Kasumi-1 (cell line): ENCODE measurements at places on chromosomes 7 and 10.
A peak's percentile ranks its signal among the peaks of the same experiment; 100 is the strongest.

GRCh38 chr10:123885406-123886170 lies 6.0 kb downstream of the CPXM2 start:
- DNase-seq, result no peak

DNA sequence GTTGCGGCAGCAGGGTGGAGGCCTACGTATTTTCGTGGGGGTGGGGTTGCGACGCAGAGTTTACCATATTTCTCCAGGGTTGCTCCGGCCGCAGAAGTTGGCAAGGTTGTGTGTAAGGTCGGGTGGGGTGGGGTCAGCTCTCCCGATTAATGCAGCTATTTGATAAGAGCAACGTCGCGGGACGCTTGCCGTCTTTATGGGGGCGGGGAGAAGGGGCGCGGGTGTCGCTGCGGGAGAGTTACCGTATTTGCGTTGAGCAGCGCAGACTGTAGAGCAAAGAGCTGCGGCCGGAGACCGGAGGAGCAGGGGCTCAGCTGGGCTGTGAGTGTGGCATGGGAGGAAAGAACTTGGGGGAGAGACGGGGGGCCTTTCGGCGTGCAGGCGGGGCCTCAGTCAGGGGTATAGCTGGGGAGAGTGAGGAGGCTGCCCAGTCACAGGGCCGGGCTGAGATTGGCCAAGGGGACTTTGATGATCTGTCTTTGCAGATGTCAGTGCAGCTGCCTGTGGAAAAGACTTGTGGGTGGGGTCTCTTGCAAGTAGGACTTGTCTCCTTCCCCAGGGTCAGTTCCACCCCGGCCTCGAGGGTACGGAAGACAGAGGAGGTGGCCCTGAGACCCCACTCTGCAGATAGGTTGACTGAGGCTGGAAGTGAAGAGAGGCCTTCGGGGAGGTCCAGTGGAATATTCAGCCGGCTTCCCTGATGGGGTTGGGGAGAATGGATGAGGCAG lies 26.6 kb downstream of the ZNF775 start:
- DNase-seq, result no peak

GRCh38 chr10:128064108-128064969 lies 61.9 kb downstream of the MKI67 start:
- peak; percentile 100 for DNase-seq

DNA sequence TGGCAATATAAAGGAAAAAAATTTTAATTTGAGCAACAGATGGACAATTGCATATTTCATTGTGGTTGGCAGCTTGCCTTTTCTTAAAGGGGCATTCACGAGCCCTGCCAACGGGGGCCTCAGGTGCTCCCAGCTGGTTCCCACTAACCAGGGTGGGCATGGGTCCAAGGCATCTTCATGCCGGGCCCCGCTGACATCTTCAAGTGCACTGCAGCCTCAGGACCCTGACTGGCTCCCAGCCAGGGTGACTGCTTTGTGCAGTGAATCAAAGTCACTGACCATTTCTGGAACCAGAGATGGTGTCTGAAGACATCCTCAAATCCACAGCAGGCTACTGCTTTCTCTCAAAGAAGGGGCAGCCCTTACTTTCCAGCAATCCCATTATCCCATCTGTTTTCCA lies 275.2 kb upstream of the MGMT start:
- DNase-seq, result no peak

DNA sequence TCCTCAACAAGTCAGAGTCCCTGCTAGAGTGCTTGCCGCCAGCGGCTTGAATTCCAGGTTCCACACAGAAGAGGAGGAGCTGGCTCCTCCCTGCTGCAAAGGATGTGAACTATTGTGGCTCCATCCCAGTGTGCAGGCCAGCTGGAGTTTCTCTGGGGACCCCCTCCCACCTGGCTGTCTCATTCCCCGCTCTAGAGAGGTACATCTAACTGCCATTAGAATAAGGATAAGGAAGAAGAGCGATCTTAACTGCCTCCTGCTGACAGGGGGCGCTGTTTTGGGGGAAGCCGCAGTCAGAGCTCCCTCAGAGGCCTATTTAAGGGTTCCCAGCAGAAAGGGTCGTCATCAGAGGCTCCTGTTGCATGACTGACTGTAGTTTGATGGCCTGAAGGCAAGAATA lies 40.8 kb upstream of the HECW1 start:
- DNase-seq, result no peak

DNA sequence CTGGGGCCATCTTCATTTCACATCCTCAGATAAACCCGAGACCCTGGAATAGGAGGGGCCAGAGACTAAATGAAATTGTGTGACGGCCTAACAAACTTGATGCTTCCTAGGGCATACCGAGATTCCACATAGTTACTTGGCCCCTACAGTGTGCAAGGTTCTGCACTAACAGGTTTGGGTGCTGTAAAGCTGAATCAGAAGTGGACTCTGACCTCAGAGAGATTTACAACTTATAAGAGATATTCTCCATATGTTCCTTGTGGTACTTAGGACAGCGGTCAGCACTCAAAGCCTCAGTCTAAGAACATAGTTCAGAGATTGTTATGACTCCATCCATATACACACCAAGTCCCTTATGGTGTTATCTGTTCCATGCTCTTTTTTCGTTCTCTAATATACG lies 55.1 kb upstream of the FHIP2A start:
- DNase-seq, result no peak

- DNase-seq, result no peak
Observed at GRCh38 chr7:155454183-155455112, 3.5 kb upstream of the EN2 start.

- DNase-seq, result no peak
Observed at GRCh38 chr10:95790982-95791381, 35.0 kb downstream of the ENTPD1 start.

DNA sequence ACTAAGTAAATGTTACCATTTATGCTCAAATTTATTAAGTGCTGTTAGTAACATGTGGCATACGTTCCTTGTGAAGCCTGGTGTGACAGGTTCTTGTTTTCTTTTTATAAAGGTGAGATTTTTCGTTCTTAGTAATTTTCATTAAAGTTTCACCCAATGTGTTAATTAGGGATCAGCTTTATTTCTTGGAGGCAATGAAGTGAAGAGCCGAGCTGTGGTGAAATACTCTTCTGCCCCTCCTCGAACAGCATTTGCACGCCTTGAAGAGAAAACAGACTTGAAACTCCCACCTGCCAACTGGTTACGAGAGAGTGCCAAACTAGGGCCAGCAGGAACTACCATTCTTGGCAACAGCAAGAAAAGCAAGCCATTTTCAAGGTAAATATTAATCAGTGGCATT lies 1.5 kb downstream of the EDRF1 start:
- DNase-seq, result no peak

DNA sequence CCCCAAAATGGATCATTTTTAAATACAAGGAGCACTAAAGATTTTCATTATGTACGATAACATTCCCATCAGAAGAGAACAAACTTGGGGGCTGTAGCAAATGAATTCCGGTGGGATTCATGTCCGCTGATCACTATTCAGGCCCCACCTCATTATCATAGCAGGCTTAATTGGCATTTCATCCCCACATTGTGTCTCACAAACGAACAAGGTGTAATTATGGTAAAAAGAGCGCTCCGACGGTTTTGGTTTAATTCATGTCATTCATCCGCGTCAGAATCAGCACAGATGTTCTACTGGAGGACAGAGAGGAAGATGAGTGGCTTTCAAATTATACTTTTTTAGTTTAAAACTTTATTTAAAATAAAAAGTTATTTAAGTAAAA lies 124.7 kb downstream of the MAD1L1 start:
- no peak for DNase-seq

GRCh38 chr10:98478430-98479222 lies 31.9 kb upstream of the HPS1 start:
- no peak for DNase-seq

DNA sequence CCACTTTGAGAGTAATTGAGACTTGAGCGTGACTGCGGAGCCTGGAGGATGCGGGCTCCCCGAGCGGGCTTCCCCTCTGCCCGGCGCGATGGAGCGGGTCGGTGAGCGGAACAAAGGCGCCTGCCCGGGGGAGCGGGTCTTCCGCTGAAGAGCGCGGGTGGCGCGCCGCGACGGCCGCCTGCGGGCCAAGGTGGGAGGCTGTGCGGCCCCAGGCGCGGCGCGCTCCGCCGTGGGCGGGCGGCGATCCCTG lies at the start of gene GALNT17:
Gene GALNT17, plus strand, starts transcription at position 18 of the 250 bp plus-strand sequence.
- no peak for DNase-seq

GRCh38 chr7:95473276-95473985 lies 12.3 kb upstream of the ASB4 start:
- DNase-seq, result no peak

GRCh38 chr7:72674394-72674793 lies 153.6 kb downstream of the TYW1B start:
- DNase-seq, result no peak

GRCh38 chr10:97916586-97916985 lies 66.9 kb downstream of the GOLGA7B start:
- DNase-seq, result no peak

- DNase-seq, result no peak
Observed at GRCh38 chr10:30803058-30803457, 173.5 kb upstream of the LYZL2 start.

DNA sequence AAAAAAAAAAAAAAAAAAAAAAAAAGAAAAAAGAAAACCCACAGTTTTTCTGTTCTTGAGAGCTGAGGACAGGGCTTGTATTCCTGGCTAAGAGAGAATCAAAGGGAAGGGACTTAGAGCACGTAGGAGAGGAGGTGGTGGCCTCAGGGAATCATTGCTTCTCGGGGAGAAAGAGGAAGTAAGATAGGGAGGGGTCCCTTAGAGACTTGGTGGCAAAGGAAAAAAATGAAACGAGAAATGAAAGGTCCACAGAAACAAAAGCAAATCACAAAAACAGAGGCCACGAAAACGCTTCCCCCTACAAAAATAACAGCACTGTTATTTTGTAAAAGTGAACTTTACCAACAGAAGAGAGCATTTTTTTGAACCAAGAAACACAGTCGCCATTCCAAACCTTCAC lies 323.1 kb upstream of the GALNT17 start:
- DNase-seq, result no peak
